Immature natural killer cell (primary cell): ENCODE measurements at places on chromosomes 7 and 10. TPM values are rescaled to one million over a fixed set of nuclear protein-coding genes. Genes with fewer than 3 reads are reported as not detected.
A peak's percentile ranks its signal among the peaks of the same experiment; 100 is the strongest.

DNA sequence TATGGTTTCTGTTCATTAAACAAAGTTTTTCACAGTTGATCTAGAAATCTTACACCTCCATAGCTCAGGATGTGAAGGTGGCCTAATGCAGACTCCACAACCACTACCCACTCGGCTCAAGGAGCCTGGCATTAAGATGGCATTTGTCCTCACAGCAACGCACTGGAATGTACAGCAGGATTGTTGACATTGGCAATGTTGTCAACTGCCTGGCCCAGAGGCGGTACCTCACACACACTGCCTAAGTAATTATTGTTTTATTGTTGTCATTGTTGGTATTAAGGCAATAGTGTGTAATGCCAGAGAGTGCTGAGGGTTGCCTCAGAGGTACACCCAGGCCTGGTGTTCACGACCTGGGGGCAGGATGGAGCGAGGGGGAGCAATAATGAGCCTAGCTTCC, 38.3 kb downstream of the LRRC18 start:
- no peaks in the 10 kb centered on the region for H3K36me3 ChIP-seq
- no peak for DNase-seq
- no peaks in the 10 kb centered on the region for H3K27me3 ChIP-seq
- H3K4me1 ChIP-seq, result no peaks in the 10 kb centered on the region
- H3K4me3 ChIP-seq, result no peak overlapping the region
- no peak overlapping the region for H3K27ac ChIP-seq

Gene CYP2C19
- polyA plus RNA-seq, result not detected

DNA sequence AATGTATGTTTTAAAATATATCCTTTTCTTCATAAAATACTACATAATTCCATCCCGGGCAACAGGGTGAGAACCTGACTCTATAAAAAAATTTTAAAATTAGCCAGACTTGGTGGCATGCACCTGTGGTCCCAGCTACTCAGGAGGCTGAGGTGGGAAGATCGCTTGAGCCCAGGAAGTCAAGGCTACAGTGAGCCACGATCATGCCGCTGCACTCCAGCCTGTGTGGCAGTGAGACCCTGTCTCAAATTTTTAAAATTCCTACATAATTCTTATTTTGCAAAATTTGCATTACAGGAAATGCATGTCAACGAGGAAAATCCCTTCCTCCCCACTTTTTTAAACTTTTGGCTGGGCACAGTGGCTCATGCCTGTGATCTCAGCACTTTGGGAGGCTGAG, 31.3 kb downstream of the AFAP1L2 start:
- no peaks in the 10 kb centered on the region for H3K36me3 ChIP-seq
- H3K27me3 ChIP-seq, result peaks cover 2% of the 10 kb centered on the region
- no peak overlapping the region for H3K27ac ChIP-seq
- no peak overlapping the region for H3K4me3 ChIP-seq
- no peak for DNase-seq

Gene LIPM
- not detected for polyA plus RNA-seq

Gene MYO3A
- polyA plus RNA-seq, result not detected

- no peak for DNase-seq
- no peaks in the 10 kb centered on the region for H3K36me3 ChIP-seq
- H3K4me1 ChIP-seq, result no peaks in the 10 kb centered on the region
- H3K27ac ChIP-seq, result no peak overlapping the region
Measured at GRCh38 chr7:568031-568951, 48.6 kb upstream of the PDGFA start.

- no peak overlapping the region for H3K4me3 ChIP-seq
- DNase-seq, result no peak
- peaks cover 60% of the 10 kb centered on the region for H3K4me1 ChIP-seq
- H3K27ac ChIP-seq, result no peak overlapping the region
- H3K27me3 ChIP-seq, result peaks cover 2% of the 10 kb centered on the region
Measured at GRCh38 chr7:28266402-28266801, 85.8 kb upstream of the JAZF1 start.

GRCh38 chr7:135508883-135509588, 866 bp downstream of the CNOT4 start:
- H3K27me3 ChIP-seq, result peaks cover 3% of the 10 kb centered on the region
- H3K4me3 ChIP-seq, result no peak overlapping the region
- peaks cover 12% of the 10 kb centered on the region for H3K4me1 ChIP-seq
- DNase-seq, result peak; percentile 39
- no peaks in the 10 kb centered on the region for H3K36me3 ChIP-seq

- H3K27me3 ChIP-seq, result peaks cover 1% of the 10 kb centered on the region
- peak overlapping the region; percentile 40 for H3K27ac ChIP-seq
- H3K4me3 ChIP-seq, result no peak overlapping the region
- H3K36me3 ChIP-seq, result no peaks in the 10 kb centered on the region
Measured at GRCh38 chr7:133053321-133053891, 28.5 kb downstream of the CHCHD3 start.
